ENCODE measurements at places on chromosomes 1 and 21. TPM values are rescaled to one million over a fixed set of nuclear protein-coding genes. Genes with fewer than 3 reads are reported as not detected.

The ERICH3 gene
- under 0.01 TPM for total RNA-seq

The ELAVL4 gene
- not detected for total RNA-seq

The GBP6 gene
- total RNA-seq = not detected

The NHLH2 gene
- not detected for total RNA-seq

The TMEM61 gene
- total RNA-seq = not detected

The KRTAP11-1 gene
- not detected for total RNA-seq

The POU2F1 gene
- total RNA-seq = 3.4 TPM

The ERG gene
- 1.7 TPM for total RNA-seq

The C1orf87 gene
- not detected for total RNA-seq

The GLIS1 gene
- total RNA-seq = 0.30 TPM

The RUNX3 gene
- total RNA-seq = 0.12 TPM

The TCP10L gene
- not detected for total RNA-seq

The CA6 gene
- not detected for total RNA-seq

The TFF3 gene
- 0.47 TPM for total RNA-seq

The TMPRSS15 gene
- total RNA-seq = not detected

The TRAPPC3 gene
- 78.5 TPM for total RNA-seq

The NMNAT2 gene
- total RNA-seq = 2.2 TPM

The RGS7 gene
- total RNA-seq = 2.8 TPM

The RIMS3 gene
- 0.23 TPM for total RNA-seq

The PM20D1 gene
- total RNA-seq = not detected
